Mesenteric fat pad (tissue), 1 donor: ENCODE measurements at places on chromosomes 4 and X. TPM values are rescaled to one million over a fixed set of nuclear protein-coding genes. Genes with fewer than 3 reads are reported as not detected.
A peak's percentile ranks its signal among the peaks of the same experiment; 100 is the strongest.

- DNase-seq = no peak
Observed at GRCh38 chr4:3466691-3467600, 3.8 kb downstream of the DOK7 start.

- no peak for DNase-seq
Observed at GRCh38 chr4:113711883-113712662, 49.5 kb downstream of the CAMK2D start.

- no peak for DNase-seq
Observed at GRCh38 chr4:104870495-104871233, 276.0 kb upstream of the TET2 start.

GRCh38 chr4:8316251-8316771, 46.8 kb downstream of the HTRA3 start:
- DNase-seq = peak; percentile 81

GRCh38 chrX:68396953-68397352, 36.3 kb downstream of the OPHN1 start:
- DNase-seq = no peak

DNA sequence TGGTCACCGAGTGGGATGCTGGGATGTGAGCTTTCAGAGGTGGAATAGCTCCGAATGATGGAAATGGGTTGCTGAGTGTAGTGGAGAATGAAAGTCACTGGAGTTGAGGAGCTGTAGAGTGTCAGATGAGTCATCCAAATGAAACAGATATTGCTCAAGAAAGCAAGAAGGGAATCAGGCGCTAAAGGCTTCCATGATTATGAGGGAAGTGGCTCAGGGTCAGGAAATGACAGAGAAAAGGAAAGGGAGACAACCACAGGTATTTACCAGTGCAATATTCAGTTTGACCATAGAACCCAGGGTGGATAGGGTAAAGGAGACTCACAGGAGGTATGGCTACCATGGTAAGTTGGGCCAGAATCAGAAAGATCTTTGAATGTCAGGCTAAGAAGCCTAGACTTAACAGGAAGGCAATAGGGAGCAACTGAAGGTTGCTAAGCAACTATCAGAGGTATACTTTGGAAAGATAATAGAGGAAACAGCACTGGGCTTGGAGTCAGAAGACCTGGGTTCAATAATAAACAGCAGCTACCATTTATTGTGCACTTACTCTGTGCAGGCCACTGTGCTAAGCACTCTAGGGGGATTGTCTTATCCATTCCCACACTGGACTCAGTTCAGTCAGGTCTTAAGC, 11.7 kb downstream of the LAS1L start:
- DNase-seq = no peak

DNA sequence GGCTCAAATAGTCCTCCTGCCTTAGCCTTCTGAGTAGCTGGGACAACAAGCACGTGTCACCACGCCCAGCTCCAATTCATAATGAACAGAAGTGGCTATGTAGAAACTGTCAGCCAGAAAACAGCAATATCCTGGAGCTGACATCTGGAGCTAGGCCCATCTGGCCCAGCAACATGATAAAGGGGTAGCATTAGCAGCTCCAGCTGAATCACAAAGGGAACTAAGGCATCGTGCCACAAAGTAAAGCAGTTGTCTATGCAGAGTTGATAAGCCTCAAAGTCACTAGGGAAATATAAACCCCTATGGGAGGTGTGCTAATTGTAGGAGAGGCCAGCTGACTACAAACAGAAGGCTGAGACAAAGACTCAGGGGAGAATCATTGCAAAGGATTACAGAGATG, 270.5 kb upstream of the GPC4 start:
- DNase-seq = no peak

GRCh38 chr4:77538574-77539157, 67.0 kb upstream of the CXCL13 start:
- DNase-seq = no peak

- DNase-seq = no peak
Observed at GRCh38 chr4:182449930-182450439, 206.8 kb downstream of the TENM3 start.

DNA sequence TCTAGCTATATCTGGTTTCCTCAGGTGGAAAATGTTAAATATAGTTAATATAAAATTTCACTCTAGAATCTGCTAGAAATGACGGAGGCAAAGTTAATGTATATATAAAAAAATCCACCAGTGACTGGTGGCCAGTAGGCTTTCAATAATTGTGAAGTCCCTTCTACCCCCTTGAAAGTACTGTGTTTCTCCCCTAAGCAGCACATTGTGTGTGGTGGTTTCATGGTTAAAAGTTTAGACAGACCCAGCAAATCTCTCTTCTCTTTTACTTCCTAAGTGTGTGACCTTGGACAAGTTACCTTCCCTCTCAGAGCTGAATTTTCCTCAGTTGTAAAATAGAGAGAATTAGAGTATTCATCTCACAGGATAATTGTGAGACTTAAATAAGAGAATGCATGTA, 600 bp upstream of the HEPH start:
- DNase-seq = no peak

GRCh38 chr4:60432911-60433310, 767.2 kb upstream of the ADGRL3 start:
- no peak for DNase-seq

DNA sequence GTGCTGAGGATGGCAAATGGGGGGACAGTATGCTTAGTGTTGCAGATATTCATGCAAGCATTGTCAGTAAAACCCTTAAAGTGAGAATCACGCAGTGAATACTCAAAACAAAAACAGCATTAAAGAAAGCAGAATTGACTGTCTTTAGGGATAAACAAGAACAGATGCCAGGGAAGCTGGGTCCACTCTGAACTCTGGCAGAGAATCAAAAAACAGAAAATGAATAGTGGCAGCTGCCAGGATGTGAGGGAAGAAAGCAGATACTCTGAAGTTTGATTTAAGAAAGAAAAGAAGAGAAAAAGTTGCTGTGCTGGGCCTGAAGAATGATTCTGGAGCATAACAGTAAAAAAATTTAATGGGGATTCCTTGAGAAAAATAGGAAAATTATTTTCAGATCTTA, 131.5 kb downstream of the GABRA2 start:
- no peak for DNase-seq

DNA sequence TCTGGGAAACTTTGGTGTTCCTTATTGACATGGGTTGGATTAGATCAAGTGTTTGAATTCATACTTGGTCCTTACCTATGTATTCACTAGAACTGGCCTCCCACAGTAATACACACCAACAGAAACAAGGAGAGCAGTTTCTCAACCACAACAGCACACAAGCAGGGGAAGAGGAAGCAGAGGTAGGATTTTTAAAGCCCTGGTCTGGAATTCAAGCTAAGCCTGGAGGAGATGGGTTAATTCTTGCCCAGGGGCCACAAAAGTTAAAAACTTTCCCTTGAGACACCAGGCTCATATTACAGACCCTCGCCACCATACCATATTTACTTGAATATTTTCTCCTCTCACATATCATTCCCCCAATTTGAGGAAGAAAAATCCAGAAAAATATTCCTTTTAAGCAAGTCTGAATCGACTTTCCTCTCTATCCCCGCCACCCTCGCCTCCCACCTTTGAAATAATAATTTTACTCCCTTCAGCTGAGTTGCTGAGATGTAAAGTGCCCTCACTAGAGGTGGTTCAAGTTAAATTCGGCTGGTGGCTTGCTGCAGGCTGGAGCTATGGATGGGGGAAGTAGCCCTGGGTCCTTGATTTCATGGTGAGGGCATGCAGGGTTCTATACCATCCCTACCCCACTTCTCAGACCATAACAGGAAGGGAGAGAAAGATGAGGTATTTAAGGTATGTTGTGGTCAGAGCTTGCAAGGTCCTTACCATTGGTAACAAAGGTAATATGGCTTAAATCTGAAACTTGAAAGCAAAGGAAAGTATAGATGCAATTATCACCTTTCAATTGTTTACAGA, 440.2 kb downstream of the INPP4B start:
- no peak for DNase-seq

- DNase-seq = no peak
Observed at GRCh38 chr4:136713140-136713539, 819.2 kb downstream of the PCDH18 start.

- DNase-seq = no peak
Observed at GRCh38 chr4:88613417-88613875, 21.2 kb downstream of the HERC3 start.

GRCh38 chr4:155807021-155807420, 48.2 kb downstream of the GUCY1B1 start:
- DNase-seq = no peak

DNA sequence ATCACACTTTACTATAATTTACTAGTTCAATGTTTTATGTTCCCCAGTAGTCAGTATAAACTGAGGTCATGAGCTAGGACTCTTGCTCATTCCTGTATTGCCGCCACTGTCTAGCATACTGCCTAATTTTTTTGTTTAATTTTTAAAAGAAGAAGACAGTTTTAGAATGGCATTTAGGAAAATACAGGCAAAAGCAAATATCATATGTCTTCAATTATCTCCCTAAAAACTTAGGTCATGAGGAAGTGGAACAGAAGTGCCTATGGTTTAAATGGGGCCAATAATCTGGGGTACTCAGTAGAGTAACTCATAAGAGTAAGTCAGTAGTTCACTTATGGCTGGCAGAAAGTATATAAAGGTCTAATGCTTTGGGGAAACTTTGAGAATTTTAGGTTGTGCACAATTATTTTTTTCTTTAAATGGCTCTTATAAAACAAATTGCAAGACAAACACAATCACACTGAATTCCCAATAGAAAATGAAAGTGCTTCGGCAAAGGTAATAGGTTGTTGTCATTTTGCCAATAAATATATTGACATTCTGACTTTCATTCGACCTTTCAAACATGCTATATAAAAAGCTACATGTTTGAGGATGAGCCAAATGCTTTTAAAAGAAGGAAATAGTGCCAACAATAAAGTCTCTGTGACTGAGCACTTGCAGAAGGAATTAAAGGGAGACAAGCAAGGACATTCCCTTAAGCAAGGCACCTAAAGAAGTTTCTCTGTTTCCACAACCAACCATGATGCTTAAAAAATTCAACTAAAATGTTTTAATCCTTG, 390.1 kb downstream of the PDGFC start:
- DNase-seq = no peak

DNA sequence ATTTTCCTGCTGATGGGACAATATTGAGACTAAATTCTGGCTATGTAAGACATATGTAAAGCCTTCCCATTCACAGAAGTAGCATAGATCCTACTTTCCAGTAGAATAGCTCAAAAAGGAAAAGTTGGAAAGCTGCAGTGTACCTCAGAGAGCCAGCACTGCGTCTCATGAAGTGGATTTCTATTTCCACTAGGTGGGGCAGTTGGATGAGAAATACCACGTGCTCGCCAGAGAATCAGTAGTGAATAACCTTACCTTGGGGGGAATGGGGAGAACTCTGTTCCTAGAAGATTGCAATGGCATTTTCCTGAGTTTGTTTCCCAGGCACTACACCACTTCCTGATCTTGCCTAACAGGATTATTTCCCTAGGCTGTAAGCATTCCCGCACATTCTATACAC, 907.1 kb downstream of the FSTL5 start:
- DNase-seq = no peak

DNA sequence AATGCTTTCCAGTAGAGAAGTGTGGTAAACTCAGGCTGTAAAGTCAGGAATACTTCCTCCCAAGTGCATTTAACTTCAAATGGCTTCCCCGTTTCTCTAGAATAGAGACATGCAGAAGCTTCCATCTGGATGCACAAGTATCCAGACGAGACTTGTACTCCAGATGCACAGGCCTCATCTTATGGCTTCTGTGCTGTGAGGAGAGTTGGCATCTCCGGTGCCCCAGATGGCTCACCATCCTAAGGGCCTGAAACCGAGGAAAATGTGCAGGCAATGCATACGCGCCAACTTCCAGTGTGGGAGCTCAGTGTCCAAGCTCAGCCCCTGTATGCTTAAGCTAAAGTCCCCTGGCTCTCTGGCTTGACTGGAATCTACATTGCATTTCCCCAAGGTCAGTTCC, 184.0 kb upstream of the TBL1X start:
- no peak for DNase-seq

DNA sequence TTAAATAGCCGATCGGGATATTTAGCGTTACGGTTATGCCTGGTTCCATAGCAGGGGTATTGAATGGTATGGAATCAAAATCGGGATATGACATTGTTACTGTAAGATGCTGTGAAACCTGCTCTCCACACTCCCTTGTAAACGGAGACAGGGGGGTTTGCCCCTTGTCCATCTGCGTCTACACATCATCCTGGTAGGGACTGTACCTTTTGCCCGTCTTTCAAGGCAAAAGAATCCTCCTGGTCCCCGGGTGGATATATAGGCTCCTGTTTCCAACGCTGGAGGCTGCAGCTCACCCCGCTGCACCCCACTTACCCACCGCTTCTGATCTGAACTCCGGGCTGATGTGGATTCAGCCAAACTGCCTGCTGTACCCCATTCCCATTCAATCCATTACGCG, 189.1 kb downstream of the SHOX start:
- DNase-seq = no peak

DNA sequence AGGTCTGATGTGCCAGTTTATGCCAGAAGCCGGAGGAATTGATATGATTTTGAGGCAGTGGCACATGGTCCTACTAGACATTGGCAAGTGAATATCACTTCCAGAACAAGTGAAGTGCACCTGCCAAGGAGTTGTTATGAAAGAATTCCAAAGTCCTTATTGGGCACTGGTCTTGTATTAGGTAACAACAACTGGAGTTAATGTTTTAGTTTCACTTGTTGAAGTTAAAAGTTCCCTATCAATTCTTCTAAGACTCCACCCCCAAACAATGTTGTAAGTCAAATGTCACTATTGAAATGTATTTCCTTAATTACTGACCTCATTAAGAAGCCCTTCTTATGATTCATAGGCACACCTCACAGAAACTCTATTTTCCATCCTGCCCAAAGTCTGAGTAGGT, 3.1 kb downstream of the TET2 start:
- DNase-seq = no peak

DNA sequence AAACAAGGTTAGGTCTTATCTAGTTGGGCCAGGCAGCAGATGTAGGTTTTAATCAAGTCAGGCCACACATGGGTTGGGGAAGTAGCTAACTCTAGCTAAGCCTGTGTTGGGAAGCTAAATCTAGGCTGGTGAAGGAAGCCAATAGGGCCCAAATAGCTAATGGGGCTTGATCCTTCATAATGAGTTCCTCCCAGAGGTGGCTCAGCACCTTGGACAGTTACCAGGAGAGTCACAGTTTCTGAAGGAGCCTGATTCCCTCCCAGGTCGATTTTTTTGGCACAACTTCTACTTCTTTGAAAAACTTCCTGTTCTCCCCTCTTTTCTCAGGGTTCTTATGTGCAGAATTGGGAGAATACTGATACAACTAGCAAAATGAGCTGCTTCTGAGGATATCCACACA, 242.5 kb upstream of the PRPS2 start:
- DNase-seq = no peak

- no peak for DNase-seq
Observed at GRCh38 chr4:10203851-10204250, 87.3 kb upstream of the WDR1 start.

AMER1 gene
- total RNA-seq = 3.4 TPM

PRDM5 gene
- total RNA-seq = 9.6 TPM

BEND4 gene
- total RNA-seq = not detected

REST gene
- 32.1 TPM for total RNA-seq

TMEM131L gene
- 27.0 TPM for total RNA-seq

SYP gene
- 1.00 TPM for total RNA-seq

CDKL2 gene
- total RNA-seq = not detected

TMEM47 gene
- total RNA-seq = 24.5 TPM

TCEAL5 gene
- total RNA-seq = not detected

ANOS1 gene
- 2.3 TPM for total RNA-seq

LDOC1 gene
- total RNA-seq = 13.2 TPM

TCEAL9 gene
- 48.1 TPM for total RNA-seq

RNF113A gene
- 10.1 TPM for total RNA-seq

SHOX gene
- 0.10 TPM for total RNA-seq

F11 gene
- total RNA-seq = not detected

ART3 gene
- total RNA-seq = not detected
